ENCODE measurements at places on chromosomes 2 and 18.

- no peak for DNase-seq
Measured at GRCh38 chr2:231939022-231939421, 12.8 kb upstream of the NPPC start.

DNA sequence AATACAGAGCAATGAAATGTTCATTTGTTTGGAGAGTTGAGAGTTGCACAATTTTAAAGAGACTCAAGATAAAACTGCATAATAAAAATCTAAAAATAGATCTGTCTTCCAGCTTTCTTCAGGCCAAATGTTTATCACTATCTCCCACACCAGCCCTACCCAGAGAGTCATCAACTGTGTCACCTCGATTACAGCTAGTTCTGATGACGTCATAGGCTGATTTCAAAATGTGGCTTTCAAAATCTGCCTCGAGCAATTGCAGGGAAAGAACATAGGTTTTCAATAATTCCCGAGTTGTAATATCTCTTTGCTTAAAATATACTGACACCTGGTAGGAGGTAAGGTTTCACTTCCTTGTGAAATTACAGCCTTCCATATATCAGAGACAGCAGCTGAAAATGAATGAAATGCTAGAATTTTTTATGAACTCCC is 677.6 kb upstream of the ID2 start:
- DNase-seq = peak; percentile 57

- no peak for DNase-seq
Measured at GRCh38 chr2:185174353-185174752, 564.3 kb upstream of the FSIP2 start.

DNA sequence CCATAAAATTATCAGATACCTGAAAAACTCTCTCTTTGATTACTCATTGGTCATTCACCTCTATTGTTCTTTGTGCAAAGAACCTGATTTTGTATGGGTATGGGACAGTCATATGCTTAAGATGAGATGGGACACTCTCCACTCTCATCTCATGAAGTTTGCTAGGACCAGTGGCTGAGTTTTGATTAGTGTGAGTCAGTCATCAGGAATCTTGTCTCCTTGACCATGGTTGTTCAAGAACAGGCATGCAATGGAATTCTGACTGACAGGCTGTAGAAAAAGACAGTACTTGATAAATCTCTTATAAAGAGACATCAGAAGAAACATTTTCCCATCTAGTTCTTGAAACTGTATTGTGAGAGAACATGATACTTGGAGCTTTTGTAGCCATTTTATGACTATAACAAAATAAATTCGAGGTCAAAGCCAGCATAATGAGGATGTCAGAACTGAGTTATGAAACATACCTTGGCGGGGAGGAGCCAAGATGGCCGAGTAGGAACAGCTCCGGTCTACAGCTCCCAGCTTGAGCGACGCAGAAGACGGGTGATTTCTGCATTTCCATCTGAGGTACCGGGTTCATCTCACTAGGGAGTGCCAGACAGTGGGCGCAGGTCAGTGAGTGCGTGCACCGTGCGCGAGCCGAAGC is 367.0 kb downstream of the NR4A2 start:
- no peak for DNase-seq

- DNase-seq = no peak
Measured at GRCh38 chr18:6086731-6087130, 191.4 kb upstream of the TMEM200C start.

DNA sequence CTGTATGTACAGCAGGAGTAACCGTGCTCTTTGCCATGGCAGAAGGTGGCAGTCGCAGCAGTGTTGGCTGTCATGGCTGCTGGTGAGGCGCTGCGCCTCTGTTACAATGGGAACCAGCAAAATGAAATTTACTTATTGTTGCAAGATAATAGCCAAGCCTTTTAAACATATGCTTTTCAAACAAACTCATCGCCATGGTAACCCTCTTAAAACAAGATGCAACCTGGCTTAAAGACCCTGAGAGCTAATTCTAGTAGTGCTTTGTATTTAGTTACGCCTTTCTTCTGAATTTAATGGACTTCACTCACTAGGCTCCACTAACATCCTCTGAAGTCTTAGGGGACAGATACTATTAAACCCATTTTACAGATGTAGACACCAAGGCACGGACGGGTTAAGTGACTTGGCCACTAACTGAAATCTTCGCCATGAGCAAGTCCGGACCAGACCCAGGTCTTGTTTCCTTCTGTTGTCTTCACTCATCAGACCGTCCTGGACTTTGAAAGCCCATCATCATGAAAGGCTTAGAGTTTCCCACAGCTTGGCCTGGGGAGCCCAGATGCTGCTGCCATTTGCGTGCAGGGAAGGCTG is 111.6 kb upstream of the ODC1 start:
- no peak for DNase-seq

DNA sequence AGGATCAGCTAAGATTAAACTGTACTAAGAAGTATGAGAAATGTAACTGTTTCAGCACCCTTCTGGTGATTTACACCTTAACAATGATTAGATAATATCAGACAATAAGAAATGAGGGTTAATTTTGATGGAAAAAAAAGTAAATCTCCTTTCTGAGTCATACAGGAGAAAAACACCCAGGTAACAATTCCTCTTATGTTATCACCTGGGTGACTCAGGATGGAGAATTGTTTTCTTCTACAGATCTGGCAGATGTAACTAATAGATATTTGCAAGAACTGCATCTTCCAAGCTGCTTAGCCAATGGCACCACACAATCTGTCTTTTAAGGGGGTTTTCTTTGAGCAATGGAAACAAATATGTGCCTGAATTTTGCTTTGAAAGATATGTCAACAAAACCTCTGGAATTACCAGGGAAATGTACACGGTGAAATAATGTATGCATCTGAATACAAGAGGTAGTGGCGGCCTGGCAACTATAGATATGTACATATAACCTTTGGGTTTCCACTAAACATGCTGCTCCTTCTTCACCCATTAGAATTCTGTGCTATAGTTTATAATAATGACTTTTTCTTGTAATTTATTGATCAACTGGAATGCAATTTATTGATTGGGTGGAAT is 407.9 kb downstream of the CPS1 start:
- no peak for DNase-seq

- DNase-seq = no peak
Measured at GRCh38 chr2:56473524-56473923, 289.7 kb downstream of the CCDC85A start.

DNA sequence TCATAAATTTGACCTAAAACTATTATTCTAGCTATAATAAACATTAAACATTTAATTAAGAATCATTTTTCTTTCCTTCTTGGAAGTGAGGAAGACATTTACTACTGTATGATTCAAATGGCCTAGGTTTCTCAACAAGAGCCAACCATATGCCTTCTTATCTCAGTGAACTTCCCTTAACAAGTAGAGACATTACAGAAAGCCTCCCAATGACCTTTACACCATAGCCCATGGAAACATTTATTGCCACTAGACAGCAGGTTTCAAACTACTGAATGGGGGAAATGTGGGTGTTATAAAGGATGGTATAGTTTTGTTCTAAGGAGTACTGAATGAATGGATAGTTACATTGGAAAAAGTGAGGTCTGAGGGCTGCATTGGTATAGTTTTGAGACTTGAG is 349.4 kb upstream of the SPRED2 start:
- no peak for DNase-seq

DNA sequence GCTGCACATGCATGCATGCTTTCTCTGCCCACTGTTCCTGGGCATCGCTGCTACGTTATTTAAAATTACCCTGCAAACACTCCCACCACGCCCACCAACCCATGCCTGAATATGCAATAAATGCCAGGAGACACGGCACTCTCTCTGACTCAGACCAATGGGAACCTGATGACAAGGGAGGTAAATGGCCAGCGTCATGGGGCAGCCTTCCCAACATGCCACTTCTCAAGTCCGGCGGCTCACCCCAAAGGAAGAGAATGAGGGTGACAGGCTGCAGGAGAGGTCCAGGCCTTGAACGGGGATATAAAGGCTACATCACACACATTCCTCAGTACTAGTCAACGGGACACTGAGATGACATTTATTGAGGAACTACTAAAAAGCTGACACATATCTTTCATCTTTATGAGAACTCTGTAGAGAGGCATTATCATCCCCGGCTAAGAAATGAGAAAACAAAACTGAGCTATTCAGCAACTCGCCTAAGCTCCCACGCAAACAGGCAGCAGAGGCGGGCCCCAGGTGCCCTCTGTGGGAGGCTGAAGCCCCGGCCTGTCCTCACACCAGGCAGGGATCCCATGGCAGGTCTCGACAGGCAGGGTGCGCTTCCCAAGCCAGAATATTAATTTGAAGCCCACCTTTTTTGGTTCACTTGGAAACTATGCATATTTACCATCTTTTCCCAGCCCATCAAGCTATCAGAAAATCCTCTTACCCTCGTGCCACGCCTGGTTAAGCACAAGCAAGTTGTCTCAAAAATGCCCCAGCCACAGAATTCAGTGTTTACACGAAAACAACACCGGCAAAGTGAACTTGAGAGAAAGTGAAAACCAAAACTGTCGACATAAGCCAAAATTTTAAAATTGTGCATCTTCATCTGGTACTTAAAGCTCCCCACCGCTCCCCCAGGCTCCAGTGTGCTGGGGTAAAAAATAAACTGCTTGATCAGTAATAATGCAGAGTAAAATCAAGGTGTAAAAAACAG is 166.3 kb downstream of the HDAC4 start:
- no peak for DNase-seq

DNA sequence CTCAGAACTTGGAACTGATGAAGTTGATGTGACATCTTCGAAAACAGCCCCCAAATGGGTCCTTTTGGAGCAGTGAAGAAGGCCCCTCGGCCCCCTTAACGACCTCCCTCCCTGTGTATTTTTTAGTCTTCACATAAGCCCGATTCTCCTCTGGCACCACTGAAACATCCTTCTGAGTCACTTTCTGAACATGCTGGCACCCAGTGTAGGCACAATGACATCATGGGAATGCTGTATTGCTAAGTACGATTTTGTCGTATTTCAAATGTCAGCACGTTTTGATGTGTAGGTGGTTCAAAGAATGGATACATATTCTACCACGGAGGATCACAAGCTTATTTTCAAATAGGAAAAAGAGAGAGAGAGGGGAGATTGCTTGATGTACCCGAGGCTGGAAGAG is 111.7 kb upstream of the RIOK3 start:
- no peak for DNase-seq

- DNase-seq = no peak
Measured at GRCh38 chr2:26767894-26768487, 3.9 kb downstream of the SLC35F6 start.

DNA sequence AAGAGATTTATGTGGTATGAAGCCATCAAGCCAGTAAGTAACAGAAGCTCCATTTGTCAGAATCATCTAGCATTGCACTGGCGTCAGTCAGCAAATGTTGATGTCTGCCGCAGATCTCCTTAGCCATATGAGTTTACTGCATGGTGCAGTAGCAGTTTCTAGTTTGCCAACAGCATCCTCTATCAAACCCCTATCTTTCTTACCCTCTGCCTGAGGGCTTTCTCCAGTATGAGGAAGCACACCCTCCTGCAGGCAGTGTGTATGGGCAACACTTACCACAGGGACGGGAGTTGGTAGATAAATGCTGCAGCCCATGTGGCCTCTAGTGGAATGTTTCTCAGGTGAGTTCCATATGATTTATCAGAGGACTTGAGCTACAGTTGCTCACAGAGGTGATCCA is 63.7 kb downstream of the EFEMP1 start:
- DNase-seq = peak; percentile 49

DNA sequence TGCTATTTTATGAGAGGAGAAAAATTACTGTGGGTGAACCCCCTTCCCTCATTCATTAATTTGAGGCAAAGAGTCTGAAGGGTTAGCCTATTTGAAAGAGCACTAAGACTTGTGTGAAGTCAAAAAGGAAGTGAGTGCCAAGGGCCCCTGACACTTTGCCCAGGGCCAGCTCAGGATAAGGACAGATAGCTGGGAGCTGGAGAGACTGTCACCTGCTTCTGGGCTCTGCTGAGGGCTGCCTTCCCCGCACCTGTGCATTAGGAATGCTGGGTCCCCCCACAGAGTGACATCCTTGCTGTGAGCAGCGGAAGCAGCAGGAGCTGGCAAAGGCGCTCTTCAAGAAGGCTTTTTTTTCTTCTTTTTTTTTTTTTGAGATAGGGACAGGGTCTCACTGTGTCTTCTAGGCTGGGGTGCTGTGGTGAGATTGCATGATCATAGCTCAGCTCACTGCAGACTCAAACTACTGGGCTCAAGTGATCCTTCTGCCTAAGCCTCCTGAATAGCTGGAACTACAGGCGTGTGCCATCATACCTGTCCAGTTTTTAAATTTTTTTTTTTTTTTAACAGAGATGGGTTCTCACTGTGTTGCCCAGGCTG is 148.3 kb downstream of the AQP4 start:
- DNase-seq = no peak
